Hypothalamus (tissue), 51 donors: ENCODE measurements at places on chromosomes 1 and 21.

DNA sequence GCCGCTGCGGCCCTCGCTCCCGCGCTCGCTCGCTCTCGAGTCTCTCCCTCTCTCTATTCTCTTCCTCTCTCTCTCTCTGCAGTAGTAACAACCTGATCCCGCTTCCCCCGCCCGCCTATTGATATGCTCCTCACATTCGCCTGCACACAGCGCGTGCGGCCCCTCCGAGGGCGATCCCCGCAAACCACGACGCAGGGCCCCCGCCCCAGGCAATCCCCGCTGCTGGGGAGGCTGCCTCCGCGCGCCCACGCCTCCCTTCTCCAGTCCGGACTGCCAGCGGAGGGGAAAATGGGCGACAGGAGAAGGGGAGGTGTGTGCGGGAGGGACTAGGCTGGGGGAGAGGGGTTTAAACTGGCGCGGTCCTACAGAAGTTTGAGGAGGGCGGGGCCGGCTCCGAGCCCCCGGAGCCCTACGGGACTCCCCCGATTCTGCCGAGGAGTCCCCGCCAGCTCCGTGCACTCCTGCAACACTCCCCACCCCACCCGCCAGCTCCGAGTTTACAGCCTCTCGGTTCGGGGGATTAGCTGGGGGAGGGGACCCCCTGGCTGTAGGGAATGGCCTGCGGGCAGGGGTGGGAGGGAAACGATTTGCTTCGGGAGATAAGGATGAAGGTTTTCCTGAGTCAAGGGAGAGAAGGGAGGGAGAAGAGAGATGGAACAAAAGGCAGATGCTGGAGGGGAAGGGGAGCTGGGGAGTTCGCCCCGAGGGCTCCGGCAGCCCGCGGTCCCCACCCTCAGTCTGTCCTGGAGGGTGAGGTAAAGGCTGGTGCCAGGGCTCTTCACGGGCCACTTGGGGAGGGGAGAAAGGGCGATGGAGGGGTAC, 66.6 kb downstream of the SYT2 start:
- DNase-seq: no peak

GRCh38 chr1:2231532-2232254, 3.6 kb downstream of the SKI start:
- peak; percentile 55 for DNase-seq

GRCh38 chr1:8382608-8383505, 64.9 kb downstream of the SLC45A1 start:
- DNase-seq: no peak

DNA sequence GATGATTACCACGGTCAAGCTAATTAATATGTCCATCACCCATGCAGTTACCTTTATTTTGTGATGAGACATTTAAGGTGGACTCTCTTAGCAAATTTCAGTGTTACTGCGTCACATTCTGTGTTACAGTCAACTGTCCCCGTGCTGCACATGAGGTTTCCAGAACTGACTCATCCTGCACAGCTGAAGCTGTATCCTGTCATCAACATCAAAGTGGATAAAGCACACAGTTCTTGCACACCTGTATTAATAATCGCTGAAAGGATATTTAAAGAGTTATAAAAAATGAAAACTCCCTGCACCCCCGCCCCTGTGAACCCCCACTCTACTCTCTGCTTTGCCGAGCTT, 3.4 kb upstream of the KRTAP10-5 start:
- no peak for DNase-seq

DNA sequence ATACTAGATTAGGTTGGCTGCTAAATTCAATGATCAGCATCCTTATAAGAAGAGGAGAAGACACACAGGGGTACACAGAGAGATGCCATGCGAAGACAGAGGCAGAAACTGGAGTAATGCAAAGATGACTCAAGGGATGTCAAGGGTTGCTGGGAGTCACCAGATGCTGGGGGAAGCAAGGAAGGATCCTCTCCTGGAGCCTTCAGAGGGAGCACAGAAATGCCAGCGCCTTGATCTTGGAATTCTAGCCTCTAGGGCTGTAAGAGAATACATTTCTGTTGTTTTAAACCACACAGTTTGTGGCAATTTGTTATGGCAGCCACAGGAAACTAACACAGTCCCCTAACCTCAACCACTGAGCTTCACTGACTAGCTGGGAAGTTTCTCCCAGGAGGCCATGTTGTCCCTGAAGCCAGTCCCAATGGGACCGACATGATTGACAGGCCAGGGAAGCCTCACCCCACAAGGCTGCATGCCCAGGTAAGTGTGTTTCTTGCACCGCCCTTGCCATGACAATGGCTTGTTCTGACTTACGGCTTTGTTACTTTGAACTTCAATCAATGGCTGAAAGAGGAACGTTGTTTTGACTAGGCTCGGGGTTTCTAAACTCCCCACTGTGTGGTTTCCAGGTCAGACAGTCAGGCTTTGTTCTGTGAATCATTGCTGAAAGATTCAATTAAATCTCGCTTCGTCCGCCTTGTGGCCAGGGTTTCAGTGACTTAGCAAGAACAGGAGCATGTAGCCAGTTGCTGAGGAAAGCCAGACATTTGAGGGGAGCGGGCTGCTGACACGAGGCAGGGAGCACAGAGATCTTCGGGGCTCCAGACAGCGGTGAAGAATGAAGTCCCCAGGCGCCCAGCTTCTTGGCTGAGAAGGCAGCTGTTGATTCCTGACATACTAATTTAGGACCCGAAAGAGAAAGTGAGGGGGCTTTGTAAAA, 62.3 kb downstream of the RUNX1 start:
- DNase-seq: no peak

DNA sequence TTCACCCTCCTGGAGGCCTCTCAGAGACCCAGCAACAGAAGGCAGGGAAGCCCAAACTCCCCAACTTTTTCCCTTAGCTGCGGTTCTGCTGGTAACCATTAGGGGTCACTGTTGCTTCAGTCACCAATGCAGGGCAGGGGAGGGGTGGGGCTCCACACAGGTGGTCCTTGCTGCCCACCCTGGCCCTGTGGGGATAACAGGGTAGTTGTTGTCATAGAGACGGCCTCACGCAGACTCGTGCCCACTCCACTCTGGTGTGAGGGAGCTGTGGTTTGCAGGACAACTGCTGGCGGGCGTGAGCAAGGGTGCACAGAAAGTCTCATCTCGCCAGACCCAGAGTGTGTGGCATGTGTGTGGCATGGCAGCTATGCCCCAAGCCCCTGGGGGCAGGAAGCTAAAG, 19.9 kb downstream of the INSRR start:
- DNase-seq: no peak
